ENCODE measurements at places on chromosomes 11 and 22. TPM values are rescaled to one million over a fixed set of nuclear protein-coding genes. Genes with fewer than 3 reads are reported as not detected.

ADAMTS8 gene
- total RNA-seq: not detected

- DNase-seq: no peak
Measured at GRCh38 chr11:15911377-15912044, 444.8 kb downstream of the SOX6 start.

YAP1 gene
- total RNA-seq: 120 TPM

SHANK2 gene
- 1.6 TPM for total RNA-seq

- DNase-seq: no peak
Measured at GRCh38 chr11:100963375-100963774, 166.2 kb downstream of the PGR start.

OR52D1 gene
- total RNA-seq: not detected

DNA sequence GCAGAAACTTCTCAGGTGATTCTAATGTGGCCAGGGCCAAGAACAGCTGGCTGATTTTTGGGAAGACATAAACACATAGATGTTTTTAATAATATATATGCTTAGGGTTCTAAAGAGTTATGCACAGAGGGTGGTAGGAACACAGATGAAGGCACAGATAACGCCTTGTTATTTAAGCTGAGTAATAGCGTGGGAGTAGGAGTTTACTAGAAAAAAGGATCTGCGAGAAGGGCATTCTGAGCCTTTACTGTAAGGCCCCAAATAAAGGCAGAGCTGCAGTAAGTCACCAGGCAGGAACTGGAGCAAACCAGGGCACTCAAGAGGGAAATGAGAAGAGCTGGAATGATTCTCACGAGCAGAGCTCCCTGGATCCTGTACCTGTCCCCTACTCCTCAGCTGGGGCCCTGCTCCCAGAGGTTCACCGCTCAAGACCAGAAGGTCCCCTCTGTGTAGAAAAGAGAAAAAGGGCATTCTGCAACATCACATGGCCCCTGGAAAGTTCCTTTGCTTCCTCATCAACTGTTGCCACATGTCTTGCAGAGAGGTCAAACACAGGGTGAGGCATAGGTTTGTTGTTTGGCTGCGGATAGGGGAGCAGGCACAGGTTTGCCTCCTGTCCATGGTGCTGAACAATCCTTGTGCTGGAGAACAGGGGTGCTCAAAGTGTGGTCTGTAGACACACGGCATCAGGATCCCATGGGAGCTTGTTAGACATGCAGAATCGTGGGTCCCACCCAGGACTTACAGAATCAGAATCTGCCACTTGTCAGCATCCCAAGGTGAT lies 125.7 kb downstream of the TENM4 start:
- DNase-seq: no peak

TRIM44 gene
- 52.1 TPM for total RNA-seq

DNA sequence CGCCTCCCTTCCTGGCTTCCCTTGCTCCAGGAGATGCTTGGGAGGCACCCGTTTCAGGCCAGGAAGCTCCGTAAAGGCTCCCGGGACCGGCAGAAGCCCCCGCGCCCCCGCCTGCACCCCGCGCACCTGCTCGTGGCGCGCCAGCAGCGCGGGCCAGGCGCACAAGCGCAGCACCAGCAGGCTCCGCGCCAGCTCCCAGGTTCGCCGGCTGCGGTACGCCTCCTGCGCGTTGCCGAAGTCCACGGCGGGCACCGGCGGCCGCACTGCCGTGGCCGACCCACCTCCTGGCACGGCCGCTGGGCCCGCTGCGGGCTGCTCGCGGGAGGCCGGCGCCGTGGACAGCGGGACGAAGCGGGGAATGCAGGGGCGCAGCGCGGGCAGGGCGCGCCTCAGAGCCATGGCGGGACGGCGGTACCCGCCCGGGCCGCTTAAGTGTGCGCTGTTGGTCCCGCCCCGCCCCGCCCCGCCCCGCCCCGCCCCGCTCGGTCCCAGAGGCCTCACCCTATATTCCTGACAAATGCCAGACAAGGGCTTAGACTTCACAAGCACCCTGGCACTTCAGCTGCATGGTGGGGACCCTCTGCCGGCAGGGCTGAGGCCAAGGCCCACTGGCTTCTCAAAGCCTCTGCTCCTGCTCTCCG lies at the start of gene PRODH:
Gene PRODH, minus strand, starts transcription at position 405 of the 641 bp plus-strand sequence. Its CDS starts 6 bp downstream, at position 399.
- no peak for DNase-seq

- no peak for DNase-seq
Measured at GRCh38 chr11:46721286-46721685, 2.3 kb downstream of the F2 start.

DNA sequence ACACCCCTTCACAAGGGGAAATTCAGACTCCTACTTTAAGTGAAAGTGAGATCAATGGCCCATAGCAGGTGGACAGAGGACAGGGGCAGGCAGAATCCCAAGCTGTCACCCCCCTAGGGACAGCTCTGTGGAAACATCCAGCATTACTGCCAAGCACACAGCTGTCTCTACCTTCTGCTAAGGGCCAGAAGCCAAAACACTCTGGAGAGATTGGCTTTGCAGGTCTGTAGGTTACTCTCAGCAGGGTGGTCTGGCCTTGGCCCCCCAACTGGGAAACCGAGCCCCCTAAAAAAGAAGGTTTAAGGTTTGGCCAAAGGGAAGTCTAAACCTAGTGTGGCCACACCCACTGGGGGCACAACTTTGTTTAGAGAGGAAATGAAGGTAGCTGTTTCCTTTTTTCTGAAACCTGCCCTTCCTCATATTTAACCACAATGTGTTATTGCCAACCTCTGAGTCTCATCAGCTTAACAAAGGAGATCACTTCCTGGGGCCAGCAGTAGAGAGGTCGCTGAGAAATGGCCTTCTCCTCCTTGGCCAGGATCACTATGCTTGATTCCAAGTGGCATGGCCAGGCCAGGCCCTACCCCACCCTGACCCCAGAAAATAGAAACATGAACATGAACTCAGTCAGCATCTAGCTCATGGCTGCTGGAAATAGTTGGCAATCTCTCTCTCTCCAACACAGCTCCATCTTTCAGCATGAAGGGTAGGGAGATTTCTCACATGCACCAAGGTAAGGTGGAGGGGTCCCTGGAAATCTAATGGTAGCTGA lies 25.9 kb upstream of the SCARF2 start:
- no peak for DNase-seq

GRCh38 chr11:65047581-65048422 lies 6.8 kb downstream of the SAC3D1 start:
- no peak for DNase-seq

DNA sequence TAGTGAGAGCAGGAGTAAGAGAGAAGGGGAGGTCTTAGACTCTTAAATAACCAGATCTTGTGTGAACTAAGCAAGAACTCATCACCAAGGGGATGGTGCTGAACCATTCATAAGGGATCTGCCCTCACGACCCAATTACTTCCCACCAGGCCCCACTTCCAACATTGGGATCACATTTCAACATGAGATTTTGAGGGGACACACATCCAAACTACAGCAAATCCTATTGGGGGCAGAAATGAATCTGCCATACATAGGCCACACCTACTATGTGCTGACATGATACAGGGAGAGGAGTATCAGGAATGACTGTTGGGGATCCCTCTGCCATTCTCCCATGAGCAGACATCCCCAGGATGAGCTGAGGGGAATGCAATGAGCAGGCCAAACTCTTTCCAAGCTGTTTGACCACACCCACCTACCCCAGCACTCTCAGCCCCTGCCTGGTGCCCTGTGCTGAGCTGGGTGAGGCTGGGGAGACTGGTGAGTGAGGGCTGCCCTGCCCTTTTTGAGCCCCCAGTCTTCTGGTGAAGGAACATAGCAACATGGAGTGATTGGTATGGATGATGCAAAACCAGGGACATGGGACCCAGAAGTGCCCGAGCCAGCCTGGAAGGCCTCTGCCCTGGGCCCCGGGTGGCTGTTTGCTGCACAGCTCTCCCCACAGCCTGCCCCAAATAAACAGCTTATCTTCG lies 1.2 kb upstream of the GTSE1 start:
- DNase-seq: no peak

DNA sequence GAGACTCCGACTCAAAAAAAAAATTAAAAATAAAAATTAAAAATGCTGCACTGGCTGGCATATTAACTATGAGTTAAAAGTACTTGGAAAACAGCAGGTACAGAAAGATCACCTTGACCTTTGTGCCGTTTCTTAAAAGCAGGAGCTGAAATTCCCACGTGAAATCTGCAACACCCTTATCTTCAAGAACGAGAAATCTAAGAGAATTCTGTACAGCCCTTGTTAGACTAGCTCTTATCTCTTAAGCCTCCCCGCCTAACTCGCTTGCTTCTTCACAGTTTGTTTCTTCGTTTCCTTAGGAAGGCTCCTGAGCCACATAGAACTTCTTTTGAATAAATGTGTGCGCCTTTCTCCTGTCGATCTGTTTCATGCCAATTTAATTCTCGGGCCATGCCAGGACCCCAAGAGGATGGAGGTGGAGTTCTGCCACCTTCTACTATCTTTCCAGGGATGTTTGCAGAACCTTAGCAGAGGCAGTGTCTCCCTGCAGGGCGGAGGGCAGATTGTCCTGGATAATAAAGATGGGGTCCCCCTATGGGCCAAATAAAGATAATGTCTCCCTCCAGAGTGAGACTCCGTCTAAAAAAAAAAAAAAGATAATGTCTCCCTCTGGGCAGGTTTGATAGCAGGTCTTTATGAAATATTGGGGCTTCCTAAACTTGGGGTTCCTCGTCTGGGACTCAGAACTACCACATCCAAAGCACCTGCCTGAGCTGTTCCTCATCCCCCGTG lies 27.4 kb upstream of the SYT8 start:
- no peak for DNase-seq

DNA sequence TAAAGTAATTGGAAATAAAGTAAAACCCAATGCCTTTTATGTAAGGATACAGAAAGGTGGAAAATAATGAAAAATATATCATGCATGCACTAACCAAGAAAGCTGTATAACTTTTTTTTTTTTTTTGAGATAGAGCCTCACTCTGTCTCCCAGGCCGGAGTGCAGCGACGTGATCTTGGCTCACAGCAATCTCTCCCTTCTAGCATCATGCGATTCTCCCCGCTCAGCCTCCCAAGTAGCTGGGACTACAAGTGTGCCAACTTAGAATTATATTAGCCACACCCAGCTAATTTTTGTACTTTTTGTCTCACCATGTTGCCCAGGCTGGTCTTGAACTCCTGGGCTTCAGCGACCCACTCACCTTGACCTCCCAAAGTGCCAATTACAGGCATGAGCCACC lies 4.5 kb downstream of the GGT5 start:
- no peak for DNase-seq

DNA sequence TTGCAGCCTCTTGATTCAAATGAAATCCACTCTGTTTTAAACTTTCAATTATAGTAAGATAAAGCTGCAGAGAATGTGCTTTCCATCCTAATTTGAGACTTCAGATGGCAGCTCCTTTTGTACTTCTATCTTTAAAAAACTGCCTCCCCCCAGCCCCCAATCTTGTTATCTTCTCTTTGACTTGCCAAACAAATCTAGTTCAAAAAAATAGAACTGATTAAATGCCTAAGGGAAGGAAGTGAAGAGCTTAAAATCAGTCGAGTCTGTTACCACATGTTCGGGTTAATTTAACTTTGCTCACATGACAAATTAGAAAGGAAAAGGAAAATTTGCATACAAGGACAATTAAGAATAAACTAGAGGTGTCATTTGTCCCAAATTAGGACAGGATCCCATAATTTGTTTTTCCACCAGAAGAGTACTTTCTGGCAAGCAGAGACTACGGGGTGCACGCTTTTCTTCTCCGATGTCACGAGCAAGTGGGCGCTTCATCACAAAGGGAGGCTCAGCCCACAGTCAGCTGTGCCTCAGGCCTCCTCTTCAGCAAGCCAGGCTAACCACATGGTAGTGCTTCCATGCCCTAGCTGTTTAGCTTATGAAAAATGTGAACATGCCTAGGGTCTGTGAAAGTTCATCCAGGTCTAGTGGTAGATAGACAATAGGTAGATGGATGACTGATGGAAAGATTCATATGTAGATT lies 69.0 kb upstream of the LDLRAD3 start:
- no peak for DNase-seq

- no peak for DNase-seq
Measured at GRCh38 chr11:74839971-74840370, 91.3 kb downstream of the RNF169 start.

RAG2 gene
- total RNA-seq: not detected

GRCh38 chr22:35376728-35377472 lies 4.0 kb upstream of the HMOX1 start:
- peak; percentile 96 for DNase-seq

HEPN1 gene
- total RNA-seq: not detected

- no peak for DNase-seq
Measured at GRCh38 chr11:131206671-131207070, 163.7 kb upstream of the NTM start.

GRCh38 chr22:46638601-46639431 lies 18.6 kb downstream of the GRAMD4 start:
- DNase-seq: peak; percentile 22

GRCh38 chr11:75815345-75816168 lies 547 bp downstream of the UVRAG start:
- DNase-seq: peak; percentile 37

DNA sequence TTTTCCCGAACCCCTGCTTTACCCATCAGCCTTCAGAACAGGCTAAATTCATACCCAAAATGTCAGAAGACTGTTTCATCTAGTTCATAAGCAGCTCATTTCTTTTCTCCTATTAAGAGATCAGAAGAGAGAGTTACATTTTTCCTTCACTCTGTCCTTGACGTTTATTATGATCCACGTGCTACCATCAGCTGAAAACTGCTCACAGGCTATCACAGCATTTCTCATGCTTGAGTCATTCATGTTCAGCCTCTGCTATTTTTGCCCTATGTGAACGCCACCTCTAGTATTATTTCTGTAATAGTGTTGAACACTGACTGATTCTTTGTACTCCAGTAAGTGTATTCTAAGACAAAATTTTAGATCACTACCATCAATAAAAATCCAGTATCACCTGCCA lies 51.9 kb downstream of the SLC1A2 start:
- peak; percentile 76 for DNase-seq

SEC14L2 gene
- 22.8 TPM for total RNA-seq

MOV10L1 gene
- 0.31 TPM for total RNA-seq

RTN4R gene
- 0.64 TPM for total RNA-seq

- DNase-seq: no peak
Measured at GRCh38 chr11:79663017-79663416, 222.2 kb upstream of the TENM4 start.

TREH gene
- total RNA-seq: not detected
